ENCODE measurements at places on chromosomes 2 and 18.

DNA sequence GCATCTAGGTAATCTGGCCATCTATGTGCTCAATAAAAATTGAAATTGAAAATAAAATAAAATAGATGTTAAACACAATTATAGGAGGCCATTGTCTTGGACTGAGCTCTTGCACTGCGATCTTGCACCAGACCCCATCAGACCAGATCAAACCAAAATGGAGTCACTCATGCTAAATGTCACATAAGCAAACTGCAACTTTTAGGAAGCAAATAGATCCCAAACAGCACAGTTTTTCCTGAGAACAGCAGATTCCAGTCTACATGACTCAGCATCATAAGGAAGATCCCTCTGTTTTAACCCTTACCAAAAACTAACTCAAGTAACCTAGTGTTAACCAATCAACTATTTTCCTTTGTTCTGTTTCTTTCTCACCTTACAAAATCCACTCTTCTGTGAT, 57.7 kb upstream of the LRP1B start:
- no peak for DNase-seq

DNA sequence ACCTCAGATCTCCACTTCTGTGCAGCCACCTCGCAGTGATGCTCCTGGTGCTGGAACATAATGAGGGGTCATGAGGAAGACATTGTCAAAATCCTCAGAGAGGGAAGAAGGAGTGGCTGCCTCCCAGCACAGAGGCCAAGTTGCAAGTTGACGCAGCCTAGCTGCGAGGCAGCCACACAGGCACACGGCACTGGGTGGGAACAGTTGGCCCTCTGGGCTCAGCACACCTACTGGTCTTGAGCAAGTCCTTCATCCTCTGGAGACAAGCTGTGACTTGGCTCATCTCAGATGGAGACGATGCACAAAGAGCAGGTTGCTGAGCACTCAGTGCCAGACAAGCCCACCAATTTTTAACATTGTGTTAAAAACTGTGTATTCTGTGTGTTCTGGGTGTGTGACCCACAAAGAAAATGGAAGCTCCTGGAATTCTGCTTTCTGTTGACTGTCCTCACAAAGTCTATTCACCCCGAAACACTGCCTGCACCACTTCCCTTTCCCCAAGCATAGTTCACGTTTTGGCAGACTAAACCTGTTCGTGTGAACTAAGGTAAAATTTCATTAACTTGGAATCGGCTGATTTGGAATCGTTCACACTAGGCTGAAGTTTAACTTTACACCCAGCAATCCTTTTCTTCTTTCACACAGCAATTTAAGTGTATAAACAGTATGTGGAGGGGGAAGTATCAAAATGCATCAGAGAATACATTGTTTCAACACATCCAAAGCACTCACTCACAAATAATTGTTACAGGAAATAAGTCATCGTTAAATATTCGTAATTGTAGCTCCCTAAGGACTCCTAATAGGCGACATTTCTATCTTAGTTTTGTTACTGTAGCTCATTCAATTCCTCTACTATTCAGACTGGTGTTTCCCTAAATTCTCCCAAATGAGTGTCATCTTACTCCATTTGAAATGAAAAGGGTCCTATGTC, 266.6 kb upstream of the ID2 start:
- DNase-seq, result no peak

GRCh38 chr2:174076040-174076439, 110.9 kb upstream of the SP3 start:
- no peak for DNase-seq

DNA sequence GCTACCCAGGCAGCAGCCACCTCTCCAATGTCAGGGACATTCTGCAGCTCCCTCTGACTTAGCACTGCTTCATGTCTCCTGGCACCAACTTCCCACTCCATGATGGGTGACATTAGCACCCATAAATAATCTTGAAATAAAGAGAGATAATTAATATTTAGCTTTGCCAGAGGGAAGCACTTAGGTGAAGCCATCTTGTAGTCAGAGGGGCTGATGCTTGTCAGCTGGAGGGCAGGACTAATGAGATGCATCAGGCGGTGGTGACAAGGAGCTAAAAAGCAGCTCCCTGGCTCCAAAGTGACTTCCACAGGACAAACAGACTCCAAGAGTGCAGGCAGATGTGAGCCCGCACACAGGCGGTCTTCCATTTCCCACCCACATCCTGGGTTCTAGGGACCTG, 153.0 kb upstream of the ID2 start:
- DNase-seq, result no peak

DNA sequence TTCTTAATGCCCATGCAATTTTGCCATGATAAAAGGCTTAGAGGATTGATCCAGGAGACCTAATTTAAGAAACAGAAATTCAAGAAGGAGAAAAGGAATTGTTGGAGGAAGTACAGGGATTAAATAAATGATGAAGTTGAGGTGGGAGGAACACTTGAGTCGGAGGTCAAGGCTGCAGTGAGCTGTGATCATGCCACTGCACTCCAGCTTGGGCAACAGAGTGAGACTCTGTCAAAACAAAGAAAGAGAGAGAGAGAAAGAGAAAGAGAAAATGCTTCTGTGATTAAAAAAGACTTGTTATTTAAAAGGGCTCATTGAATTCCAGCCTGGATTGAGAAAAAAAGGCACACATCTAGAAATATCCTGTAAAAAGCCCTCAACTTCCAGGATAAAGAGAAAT, 123.2 kb downstream of the B3GNT2 start:
- no peak for DNase-seq

DNA sequence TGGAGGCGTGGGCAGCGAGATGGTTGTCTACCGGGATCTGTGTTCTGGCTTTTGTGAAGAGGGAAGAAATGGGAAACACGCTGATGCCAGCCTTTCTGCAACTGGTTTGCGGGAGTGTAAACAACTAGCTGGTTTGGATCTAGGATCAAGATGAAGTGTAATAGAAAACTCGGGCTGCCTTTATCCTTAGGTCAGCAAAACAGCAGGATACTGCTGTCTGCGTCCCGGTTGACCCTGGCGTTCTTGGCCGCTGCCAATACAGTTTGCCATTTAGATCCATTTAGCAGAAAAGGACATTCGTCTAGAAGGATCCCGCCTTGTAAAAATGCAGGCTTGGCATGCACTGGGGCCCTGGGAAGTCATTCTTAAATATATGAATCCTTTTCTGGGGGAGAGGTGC, 42.0 kb downstream of the RAB31 start:
- no peak for DNase-seq

DNA sequence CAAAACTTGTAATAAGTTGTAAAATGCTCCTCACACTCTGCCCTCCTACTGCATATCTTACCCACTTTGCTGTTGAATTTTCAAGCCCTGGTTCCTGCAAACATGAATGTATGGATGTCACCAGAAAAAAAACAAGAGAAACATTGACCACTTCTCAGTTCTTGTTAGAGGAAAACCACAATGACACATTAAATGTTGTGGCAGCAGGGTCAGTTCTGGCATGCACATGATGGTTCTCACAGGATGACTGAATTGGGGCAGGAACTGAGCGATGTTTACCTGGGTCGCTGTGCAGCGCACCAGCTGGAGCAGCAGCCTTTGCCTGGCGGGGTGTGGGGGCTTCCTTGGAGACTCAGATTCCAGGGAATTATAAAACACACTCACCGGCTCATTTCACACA, 14.0 kb upstream of the PRKCE start:
- DNase-seq, result no peak

DNA sequence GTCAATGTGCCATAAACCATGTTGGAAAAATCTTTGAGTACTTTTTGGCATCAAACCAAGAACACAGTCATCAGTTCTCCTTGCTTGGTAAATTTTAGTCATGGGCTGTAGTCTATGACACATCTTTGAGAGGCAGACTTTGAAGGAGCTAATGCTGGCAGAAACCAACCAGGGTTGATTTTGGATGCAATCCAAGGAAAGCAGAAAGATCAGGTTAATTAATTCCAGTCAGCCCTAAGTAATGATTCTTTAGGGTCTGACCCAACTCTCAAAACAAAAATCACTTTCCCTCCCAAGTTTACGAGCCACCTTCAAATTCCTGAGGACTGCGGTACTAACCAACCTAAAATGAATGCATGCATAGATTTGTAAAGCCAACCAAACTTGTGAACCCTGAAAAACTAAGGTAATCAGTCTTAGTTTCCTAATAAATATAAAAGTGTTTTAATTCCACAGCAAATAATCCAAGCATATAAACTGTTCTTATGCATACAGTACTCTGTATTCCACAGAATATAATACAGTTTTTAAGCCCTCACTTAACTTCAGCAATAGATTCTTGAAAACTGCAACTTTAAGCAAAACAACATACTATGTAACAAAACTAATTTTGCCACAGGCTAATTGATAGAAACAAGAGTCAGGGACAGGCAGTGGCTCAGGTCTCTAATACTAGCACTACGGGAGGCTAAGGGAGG, 22.0 kb downstream of the AP1S3 start:
- DNase-seq, result no peak

DNA sequence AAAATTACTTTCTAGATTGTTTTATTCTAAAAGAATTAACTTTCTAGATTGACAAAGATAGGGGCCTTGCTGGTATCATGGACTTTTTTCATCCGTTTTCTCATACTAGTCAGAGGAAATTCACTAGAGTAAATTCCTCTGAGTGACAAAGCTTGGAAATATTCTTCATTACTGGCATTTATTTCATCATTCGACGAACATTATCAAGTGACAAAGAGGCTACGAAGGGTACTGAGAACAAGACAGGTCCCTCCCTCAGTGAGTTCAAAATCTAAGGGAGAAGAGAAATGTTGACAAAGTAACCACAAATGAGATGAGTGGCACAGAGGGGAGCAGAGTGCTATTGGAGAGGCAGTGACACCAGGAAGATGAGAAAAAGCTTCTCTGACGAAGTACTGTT, 4.3 kb downstream of the EPG5 start:
- DNase-seq, result no peak

- no peak for DNase-seq
Observed at GRCh38 chr2:220182790-220183189, 555.4 kb downstream of the SLC4A3 start.

- no peak for DNase-seq
Observed at GRCh38 chr2:62296832-62297623, 101.1 kb downstream of the B3GNT2 start.

DNA sequence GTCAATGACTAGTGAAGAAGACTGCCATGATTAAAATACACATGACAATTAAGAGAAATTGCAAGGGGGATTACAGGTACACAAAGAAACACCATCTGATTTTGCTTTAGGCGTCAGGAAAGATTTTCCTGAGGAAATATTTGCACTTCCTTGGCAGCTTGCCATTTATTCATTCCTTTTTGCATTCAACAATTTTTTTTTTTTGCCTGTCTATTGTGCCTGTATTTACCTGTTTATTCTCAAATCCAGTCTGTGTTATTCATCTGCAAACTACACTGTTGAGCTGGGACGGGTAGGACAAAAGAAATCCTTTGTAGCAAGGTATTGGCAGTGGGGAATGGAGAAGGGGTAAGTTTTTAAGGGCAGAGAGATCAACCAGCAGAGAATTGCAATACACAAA, 31.8 kb downstream of the SMAD2 start:
- DNase-seq, result no peak

DNA sequence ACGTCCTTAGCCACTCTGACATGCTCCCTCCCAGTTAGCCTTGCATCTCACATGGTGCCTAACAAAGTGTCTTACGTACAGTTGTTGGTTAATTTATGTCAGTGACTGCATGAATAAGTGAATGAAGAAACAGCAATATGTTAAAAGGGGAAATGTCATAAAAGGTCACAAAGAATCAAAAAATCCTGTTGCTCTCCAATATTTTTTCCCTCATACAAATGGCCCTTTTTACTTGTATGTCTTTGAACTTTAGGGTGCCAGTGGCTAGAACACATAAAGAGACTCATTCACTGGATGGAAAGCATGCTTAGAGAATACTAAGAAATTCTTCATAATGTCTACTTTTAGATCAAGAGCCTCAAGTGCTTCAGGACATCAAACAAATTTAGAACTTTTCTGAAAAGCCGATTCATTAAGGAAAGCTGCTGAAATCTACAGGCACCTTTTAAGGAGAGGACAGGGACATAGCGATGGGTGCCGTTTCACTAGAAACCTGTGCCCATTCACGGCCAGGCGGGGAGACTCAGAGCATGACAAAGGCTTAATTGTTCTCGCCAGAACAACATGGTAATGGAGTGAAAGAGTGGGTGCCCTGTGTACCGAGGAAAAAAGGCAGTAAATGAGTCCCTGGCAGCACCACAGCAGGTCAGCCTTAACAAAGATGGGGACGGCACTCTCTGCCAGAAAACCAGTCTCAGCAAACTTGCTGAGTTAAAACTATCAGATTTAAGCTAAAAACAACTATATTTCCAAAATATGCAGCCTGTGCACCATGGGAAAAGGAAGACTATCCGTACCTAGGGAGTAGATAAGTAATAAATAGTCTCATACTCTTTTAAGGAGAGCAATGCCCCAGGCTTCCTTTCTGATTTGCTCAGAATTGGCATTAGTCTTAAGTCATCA, 71.6 kb upstream of the SPTBN1 start:
- DNase-seq, result no peak

- no peak for DNase-seq
Observed at GRCh38 chr18:41809652-41810051, 145.4 kb upstream of the PIK3C3 start.

GRCh38 chr2:118881490-118882129, 34.2 kb upstream of the EN1 start:
- DNase-seq, result no peak

DNA sequence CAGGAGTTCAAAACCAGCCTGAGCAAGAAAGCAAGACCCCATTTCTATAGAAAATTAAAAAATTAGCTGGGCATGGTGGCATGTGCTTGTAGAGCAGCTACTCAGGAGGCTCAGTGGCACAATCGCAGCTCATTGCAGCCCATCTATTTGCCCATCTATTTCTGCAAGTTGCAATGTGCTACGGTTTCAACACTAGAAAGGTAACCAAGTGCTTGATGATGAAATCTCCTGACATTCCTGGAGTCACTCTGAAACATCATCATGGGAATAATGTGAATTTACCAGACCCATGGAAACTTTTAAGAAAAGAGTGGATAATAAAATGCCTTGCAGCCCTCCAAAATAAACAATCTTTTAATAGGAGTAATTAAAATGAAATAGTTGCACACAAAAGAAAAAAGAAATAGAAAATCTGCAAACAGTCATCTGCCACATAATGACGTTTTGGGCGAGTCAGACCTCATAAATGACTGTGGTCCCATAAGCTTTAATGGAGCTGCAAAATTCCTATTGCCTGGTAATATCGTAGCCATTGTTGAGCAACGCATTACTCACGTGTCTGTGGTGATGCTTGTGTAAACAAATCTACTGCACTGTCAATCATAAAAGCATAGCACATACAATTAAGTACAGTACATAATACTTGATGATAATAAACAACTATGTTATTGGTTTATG, 46.6 kb upstream of the AMMECR1L start:
- DNase-seq, result no peak

- no peak for DNase-seq
Observed at GRCh38 chr18:45359275-45360009, 255.8 kb upstream of the SLC14A2 start.

DNA sequence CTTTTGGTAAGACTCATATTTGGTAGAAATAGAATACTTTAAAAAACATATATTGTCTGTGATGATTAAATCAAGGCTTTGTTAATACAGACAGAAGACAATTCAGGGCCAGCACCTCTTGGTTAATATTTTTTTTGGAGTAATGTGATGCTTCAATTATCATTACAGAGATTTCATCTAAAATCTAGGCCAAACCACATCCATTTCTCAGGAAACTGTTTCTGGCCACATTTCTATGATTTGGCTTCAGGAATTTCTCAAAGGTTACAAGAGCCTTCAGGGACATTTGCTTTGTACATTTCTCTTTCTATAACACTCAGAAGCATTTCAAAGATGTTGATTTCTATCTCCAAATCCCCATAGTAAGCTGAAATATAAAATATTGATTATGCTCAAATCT, 614.9 kb downstream of the LRP1B start:
- DNase-seq, result no peak
